Left renal pelvis (tissue), 4 donors: ENCODE measurements at places on chromosomes 12 and 14.

GRCh38 chr12:123879101-123879500 is 93.5 kb downstream of the CCDC92 start:
- no peak for DNase-seq

GRCh38 chr12:123973552-123974341 is 732 bp downstream of the ZNF664 start:
- DNase-seq = no peak

DNA sequence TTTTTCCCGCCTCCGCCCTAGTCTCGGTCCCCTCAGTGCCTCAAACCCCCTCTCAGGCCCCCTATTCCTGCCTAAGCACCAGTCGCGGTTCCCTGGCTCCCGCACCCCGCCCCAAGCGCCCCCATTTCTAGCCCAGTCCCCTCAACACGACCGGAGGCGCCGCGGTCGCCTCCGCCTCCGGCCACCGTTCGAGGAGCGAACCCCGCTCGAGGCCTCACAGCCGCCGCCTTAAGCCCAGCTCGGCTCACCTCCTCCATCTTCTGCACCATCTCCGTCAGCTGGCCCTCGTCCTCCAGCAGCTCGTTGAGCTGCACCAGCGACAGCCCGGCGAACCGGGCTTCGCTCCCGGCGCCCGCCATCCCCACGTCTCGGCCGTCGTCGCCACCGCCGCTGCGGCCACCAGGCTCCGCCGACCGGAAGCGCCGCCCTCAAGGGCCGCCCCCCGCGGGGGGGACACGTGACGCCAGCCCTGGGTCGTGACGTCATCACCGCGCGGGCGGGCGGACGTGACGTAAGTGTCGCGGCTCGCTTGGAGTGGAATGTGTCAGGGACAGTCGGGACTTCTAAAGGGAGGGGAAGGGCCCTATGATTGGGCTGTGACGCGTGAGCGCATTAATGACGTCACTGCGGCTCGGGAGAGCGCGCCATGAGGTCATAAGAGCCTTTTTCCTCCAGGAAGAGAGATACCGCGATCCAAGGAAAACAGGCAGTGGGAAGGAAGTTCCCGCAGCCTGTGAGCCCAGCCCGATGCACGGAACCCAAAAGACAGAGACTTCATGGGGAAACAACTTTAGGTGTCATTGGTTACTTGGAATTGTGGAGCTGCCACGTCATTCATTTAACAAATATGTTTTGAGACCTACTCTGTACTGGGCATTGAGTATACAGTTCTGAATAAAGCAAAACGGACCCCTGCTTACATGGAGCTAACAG is at the start of gene VPS37B:
Gene VPS37B (minus strand): TSS at position 421 of the 933 bp plus-strand sequence. CDS start 62 bp downstream, at position 359.
- no peak for DNase-seq

- no peak for DNase-seq
Measured at GRCh38 chr12:7695566-7696197, at the start of gene GDF3. Gene GDF3 (minus strand): TSS chr12:7695775. CDS start chr12:7695728, 47 bp downstream.

DNA sequence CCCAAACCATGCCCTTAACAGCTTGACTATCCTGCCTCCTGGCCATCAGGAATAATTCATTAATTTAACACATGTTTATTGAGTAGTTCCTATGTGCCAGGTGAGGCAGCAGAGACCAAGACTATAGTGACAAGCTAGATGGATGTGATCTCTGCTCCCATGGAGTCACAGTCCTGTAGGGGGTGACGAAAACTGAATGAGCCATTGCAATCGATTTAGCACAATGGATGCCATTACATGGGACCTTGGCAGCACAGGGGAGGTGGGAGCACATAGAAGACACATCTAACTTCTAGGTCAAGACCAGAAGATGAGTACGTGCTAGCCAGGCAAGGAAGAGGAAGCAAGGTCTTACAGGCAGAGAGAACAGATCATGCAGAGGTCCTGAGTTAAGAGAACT is 68.7 kb downstream of the NOS1 start:
- DNase-seq = no peak

GRCh38 chr12:123571343-123571813 is 13.0 kb upstream of the TMED2 start:
- DNase-seq = no peak

- no peak for DNase-seq
Measured at GRCh38 chr12:48193623-48194022, 9.5 kb downstream of the OR10AD1 start.

GRCh38 chr12:10048526-10048925 is 18.0 kb downstream of the CLEC9A start:
- DNase-seq = no peak

GRCh38 chr14:106187216-106187615 is 660.8 kb downstream of the TMEM121 start:
- DNase-seq = no peak

DNA sequence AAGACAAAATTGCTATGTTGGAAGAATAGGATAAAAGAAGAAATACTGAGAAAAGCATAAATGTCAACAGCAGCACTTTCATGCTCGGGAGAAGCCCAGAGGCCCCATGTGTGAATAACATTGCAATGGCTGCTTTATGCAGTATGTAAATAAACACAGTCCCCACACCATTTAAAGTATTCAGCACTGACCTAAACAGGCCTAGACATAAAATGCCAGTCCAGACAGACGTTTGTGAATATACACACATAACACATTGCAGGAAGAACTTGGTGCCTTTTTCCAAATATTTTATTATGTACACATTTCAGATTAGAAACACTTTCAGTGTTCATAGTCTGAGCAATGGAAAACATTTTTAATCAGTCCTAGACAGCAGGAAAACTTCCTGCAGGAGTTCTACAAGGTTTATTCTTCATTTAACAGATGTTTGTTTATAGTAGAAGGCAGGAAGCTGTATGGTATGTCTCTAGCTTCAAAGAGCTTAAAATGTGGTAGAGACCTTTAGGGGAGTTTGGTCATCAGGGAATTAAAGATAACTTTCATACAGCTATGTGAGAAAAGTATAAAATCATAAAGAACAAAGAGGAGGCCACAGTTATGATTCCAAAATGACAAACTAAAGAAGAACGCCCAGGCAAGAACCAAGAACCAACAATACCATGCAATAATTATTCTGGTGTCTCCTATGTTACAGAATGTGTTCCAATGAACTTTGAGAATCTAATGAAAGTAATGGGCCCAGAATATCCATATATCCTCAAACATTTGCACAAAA is 30.6 kb upstream of the SLC38A2 start:
- no peak for DNase-seq
